ENCODE measurements at places on chromosomes 1 and 21.

- no peak for DNase-seq
Measured at GRCh38 chr21:35850029-35850428, 210.3 kb downstream of the SETD4 start.

GRCh38 chr1:107483949-107484348 is 343.1 kb downstream of the NTNG1 start:
- no peak for DNase-seq

DNA sequence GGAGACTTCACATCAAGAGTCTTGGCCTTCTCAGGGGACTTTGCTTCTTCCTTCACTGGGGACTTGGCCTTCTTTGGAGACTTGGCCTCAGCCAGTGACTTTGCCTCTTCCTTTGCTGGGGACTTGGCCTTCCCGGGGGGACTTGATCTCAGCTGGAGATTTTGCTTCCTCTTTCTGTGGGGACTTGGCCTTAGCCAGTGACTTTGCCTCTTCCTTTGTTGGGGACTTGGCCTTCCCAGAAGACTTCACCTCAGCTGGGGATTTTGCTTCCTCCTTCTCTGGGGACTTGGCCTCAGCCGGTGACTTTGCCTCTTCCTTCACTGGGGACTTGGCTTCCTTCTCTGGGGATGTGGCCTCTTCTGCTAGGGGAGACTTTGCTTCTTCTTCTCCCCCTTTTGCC is 13.5 kb upstream of the CD2 start:
- no peak for DNase-seq

DNA sequence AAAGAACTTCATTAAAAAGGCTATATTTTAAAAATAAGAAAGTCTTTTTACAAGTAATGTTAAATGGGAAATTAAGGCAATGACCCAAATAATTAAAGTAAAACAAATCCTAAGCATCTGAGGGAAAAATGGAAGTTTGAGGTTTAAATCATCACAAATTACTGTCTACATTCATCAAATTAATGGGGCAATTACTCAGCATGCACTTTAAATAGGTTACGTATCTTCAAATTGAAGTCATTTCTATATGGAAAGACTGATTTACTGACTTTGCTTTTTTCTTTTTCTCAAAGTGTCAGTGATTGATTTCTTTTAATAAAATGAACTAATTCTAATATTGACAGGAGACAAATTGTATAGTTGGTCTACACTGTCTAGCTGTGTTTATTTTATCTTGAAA is 1452.3 kb downstream of the NCAM2 start:
- no peak for DNase-seq

DNA sequence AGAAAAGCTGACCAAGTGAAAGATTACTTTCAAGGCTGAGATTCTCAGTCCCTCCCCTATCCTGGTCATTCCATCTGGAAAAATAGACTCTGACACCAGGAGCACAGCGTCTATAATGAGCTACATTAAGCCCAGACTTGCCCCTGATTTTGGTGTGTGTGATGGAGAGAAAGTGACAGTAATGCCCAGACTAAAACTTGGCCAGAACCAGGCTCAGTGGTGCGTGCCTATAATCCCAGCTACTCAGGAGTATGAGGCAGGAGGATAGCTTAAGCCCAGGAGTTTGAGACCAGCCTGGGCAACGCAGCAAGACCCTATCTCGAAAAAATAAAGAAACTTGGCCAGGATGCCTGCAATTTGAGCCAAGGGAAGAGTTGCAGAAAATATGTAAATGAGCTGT is 15.9 kb downstream of the PLEKHA6 start:
- DNase-seq = no peak

DNA sequence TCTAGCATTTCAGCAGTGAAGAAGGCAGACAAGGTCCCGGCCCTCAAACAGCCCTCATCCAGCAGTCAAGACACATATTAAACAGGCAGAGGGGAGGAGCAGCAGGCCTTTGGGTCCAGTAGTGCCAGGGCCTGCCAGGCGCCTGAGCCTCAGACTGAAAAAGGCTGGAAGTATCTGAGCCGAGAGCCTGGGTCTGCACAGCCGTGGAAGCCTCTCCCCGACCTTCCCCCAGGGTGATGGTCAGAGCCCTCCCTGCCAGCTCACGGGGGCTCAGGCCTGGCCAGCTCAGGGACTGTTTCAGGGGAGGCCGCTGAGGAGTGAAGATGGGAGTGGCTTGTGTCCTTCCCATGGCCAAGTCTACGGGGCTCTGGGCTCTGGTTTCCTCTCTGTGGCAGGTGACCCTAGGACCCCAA is 565.2 kb downstream of the PTPRU start:
- no peak for DNase-seq

DNA sequence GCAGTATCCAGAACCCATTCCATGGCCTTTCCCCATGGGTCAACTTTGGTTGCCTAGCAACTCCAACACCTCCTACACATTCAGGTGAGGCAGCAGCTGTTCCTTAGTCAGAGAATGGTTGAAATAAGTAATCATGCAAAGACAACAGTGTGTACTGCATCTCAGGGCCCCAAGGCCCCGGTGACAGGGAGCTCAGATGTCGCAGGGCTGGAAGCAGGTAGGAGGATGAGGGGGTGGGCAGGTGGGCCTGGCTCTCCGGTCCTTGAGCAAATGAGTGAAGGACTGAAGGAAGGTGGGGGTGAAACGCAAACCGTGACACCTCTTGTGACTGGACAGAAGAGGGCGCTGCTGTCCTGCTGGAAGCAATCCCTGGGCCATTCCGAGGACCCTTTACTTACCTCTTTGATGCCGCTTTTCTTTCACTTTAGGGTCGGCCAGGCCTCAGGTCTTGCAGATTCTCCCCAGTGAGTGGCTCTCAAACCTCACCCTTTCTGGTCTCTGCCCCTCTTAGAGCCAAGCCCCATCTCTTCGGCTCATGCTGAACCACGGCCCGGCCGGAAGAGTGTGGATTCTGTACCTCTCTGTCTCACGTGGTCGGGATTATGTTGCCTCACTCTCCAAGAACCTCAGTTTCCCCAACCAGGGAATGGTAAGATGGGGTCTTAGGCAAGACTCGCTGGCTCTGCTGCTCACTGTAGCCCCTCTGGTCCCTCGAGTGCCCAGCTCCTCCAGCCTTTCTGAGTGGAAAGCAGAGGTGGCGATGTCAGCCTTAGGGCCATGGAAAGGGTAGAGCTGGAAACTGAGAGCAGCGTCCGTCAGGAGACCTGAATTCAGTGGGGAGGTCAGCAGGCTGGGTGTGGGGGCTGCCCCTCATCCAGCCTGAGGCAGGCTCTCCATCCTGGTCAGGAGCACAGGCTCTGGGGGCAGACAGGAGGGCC is 5.6 kb upstream of the KCNA10 start:
- DNase-seq = peak; percentile 24

DNA sequence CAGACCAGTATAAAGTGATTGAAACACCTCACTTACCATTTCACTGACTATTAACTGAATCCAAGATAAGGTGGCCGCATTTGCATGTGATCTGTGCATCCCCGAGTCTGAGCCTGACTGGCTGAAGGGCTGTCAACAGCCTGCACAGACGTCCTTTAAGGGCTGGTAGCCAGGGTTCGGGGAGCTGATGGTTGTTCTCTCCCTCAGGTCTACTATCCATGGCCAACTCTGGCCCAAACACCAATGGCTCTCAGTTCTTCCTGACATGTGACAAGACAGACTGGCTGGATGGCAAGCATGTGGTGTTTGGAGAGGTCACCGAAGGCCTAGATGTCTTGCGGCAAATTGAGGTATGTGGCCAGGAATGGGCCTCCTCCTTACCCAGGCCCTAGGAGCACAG is 14.0 kb downstream of the PPIE start:
- no peak for DNase-seq

DNA sequence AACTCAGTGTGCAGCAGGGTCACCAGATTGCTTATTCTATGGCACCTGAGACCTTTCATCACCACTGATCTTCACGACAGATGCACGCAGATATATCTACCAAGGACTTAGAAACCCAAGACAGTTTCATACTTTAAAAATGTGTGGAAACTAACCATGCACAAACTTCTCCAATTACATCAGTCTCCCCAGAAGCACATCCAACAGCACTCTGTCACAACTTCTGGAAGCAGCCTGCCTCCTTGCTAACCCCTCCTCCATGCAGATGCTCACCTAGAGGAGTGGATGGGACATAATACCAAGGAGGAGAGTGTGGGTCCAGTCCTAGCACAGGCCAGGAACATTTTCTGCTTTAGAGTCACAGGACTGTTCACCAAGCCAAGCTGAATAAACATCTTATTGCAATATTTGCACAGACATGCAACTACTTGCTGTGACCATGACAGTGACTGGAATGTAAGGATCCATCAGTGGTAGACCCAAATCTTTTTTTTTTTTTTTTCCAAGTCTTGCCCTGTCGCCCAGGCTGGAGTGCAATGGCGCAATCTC is 69.4 kb downstream of the HIVEP3 start:
- no peak for DNase-seq

GRCh38 chr1:61388566-61388965 is 306.2 kb downstream of the NFIA start:
- no peak for DNase-seq

DNA sequence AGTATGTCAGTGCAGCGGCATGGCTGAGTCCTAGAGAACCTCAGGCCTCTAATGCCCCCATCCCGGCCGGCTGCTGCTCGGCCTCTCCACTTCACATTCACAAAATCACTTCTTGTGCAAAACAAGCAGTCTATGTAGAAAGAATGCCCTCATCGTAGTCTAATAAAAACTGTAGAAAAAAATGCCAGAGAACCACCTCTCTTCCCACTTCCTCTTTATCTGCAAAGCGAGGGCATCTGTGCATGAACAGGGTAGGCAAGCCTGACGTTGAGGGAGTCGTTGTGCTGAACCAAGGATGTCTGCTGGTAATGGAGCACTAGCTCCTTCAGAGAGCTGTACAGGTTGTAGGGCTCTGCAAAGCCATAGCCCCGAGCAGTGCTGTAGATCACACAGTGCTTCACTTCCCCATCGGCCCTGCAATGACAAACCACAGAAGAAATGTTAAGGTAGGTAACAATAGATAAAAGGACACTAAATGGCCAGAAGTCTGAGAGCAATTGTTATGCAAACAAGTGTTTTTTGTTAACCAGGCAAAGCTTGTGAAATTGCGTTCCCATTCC is 88.9 kb downstream of the PIK3R3 start:
- DNase-seq = no peak

DNA sequence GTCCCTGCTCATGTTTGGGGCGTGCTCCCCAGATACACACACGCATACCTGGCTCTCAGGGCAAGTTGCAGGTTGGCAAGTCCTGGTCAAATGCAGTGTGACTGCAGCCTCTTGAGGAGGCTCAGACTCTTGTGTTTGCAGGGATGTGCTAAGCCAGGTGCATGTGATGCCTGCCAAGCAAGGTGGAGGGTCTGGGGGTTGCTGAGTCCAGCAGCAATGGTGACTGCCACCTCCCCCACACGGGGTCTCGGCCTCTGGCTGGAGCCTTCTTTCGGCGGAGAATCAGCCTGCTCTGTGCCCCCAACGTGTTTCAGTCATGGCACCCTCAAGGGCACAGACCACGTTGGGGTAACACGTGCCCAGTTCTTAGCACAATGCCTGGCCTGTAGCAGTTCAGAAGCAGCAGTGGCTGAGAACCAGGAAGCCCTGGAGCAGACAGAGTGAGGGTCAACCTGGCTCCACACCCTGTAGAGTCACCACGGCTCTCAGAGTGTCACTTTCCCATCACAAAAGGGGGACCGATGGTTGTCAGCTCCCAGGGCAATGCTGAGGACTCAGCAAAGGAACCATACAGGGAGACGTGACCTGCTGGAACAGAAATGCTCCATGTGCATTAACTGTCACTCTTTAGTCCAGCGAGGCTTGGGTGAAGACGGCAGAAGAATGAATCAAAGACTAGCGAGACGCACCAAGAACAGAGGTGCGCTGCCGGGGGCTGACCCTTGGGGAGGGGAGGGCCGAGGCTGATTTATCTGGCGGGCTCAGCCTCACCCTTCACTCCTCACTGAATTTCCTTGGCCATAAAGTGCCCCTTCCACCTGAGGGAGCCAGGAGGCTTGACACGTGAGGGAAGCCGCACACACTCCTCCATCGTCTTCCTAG is 109.0 kb downstream of the PGBD5 start:
- DNase-seq = no peak

DNA sequence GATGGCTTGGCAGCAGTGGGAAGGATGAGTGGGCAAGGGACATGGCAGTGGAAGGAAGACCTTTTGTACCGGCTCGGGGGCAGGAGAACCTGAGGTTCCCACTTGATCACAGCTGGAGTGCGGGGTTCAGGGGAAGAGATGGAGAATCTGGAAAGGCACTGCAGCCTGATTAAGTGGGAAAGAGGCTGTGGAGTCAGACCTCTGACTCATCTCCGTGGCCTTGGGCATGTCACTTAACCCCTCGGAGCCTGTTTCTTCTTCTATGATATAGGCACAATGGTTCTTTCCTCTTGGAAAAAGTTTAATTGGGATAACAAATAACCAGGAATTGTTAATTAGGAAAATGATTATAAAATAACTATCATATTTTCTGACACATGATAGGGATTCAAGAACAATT is 13.1 kb upstream of the TMEM61 start:
- DNase-seq = no peak

DNA sequence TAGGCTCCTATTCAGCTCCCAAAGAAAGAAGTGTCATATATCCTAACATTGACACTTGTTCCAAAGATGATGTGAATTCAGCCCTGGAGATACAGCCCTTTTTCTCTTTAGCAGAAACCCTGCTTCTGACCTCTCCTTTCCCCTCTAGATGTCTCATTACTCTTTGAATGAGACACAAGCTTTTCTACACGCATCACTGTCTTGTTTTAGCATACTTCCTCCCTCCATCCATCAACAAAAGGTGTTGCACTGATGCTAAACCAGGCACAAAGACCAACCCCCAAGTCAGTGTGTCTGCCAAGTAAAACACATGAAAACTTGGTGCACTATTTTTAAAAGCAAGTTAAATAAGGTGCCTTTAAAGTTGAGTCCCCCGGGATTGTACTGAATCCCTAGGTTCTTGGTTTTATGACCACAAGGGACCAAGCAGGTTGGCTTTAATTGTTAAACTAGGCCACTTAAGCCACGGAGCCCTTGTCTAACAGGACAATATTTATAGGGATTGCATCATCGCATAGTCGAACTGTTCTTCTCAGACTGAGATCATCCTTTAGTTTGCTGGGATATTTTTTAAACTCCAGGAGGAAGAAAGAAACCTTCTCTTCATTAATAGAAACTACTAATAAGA is 101.0 kb upstream of the GUCA2B start:
- no peak for DNase-seq

DNA sequence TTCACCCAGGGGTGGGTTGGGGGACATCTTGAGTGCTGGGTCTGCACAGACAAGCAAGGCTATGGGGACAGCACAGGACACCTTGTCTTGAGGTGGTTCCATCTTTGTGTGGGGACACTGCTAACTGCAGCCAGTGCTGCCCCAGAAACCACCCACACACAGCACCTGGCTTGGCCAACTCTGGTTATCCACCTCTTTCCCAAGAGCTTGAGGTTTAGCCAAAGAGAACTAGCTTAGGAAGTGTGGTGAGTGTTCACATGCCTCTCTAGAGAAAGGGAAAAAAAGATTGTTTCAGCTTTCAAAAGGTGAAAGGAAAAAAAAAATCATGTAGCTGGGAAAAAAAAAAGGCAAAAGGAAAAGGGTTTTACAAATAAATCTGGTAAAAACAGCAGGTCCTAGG is 32.4 kb downstream of the BCAR3 start:
- DNase-seq = no peak

Data from colonic mucosa (tissue), 4 donors.